Stimulated activated CD4-positive, alpha-beta T cell treated with anti-CD3 and anti-CD28 coated beads, Interleukin-4, amount 100 ng/mL, for 1 hour (primary cell): ENCODE measurements at places on chromosomes 13 and 19.

DNA sequence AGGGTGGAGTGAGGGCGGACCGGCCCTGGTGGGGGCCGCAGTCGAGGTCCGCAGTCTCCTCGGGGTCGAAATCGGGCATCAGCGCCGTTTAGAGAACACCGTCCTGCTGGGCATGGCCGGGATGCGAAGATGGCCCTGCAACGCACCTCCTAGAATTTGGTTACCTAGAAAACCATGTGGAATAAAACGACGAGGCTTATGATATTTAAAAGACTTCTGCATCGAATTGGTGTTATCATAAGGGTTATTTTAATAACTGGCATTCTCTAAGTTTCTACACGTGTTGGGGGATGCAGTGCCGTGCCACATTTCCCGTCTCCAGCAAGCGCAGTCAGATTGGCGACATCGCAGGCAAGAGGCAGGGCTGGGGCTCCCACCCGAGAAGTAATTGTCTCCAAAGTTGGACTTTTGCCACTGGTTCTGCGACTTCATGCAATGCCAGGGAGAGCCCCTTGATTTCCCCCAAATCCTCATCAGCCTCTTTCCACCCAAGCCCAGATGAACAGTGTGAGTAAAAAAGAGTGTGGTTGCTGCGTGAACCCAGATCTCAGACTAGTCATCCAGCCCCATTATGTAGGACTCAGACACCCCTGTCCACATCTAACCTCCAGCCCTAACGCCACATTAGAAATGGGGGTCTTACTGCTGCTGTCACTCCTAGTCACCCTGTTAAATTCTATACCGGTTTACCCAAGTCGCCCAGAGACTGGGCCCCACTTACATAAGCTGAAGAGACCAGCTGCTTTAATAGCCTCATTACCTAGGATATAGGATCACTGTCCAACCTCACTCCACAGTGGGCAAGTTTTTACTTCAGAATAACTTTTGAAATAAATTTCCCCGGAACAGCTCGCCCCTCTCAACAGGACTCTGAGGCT lies 571 bp upstream of the DHRS12 start:
- DNase-seq: peak; percentile 48

GRCh38 chr19:47658431-47659348 lies 49.8 kb downstream of the BICRA start:
- no peak for DNase-seq

- no peak for DNase-seq
Measured at GRCh38 chr13:28710161-28710560, 8.6 kb downstream of the SLC46A3 start.

GRCh38 chr19:45311621-45312020 lies 11.1 kb downstream of the CKM start:
- no peak for DNase-seq

DNA sequence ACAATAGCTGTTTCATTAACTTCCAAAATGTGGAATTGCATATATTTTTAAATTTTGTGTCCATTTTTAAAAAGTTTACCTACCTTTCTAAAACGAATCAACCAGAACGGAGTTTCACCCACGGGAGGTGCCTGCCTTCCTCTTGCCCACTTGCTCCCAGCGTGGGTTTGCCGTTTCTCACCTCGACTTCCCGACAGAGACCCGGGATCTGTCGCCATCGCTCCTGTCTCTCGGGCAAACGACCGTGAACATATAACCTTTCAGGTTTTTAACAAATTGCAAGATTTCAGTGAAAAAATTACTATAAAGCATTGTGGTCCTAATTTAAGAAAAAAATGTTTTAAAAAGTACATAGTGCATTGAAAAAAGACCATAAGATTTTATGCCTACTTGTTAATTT lies 4.2 kb downstream of the TMEM255B start:
- no peak for DNase-seq

DNA sequence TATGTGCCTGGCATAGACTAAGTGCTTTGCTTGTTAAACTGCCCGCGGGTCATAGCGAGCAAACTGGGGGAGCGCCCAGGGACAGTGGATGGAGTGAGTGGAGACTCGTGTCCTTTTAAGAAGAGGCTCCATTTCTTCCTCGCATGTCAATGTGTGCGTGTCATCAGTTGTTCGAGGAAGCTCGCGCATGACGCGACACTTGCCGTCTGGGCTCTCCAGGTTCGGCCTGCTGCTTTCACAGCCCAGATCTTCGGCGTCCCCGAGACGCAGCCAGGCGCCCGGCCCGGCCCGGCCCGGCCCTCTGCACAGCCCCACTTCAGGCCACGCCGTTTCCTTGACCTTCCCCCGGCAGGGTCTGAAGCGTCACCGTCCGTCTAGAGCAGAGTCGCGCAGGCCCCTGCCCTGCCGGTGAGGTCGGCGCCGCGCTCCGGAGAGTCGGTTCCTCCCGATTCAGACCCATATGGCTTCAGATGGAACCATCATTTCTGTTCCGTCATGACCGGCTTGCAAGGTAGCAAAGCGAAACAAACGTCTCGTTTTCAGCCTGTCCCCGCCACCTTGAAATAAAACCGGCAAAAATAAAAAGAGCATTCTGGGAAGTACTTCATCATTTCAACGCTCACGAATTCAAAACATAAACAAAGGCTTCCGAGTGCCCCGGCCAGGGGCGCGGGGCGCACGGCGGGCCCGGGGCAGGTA lies 599 bp upstream of the ARHGEF7 start:
- no peak for DNase-seq

- no peak for DNase-seq
Measured at GRCh38 chr19:5684694-5685430, 4.0 kb downstream of the HSD11B1L start.

DNA sequence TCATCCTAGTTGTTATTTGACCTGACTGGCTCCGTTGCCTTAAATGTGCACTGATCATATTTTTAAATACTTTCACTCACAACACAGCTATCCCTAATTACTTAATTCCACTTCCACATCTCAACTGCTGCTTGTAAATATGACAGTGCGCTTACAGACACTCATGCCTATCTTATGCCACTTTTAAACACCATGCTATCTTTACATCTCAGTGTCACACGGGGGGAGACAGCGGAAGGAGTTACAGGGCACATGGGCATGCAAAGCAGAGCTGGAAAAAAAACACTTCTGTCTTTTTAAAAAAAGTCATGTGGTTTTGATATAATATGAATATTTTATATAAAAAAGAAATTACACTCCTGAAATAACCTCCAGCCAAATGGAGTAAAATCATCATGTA lies 44.1 kb downstream of the SMAD9 start:
- no peak for DNase-seq

GRCh38 chr13:34469196-34469986 lies 472.7 kb upstream of the NBEA start:
- no peak for DNase-seq

DNA sequence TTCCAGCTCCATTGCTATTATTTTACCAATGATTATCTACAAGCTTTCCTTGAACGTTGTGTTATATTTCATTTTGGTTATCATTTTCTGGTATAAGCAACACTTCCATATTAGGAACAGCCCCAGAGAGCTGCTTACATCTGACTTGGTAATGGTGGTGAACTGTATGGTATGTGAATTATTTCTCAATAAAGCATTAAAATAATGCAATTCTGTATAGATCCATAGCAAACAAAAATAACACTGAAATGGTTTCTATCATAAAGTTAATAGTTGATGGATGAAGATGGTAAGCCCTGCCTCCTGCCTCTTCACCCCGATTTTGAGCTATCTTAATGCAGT lies 27.5 kb downstream of the GGACT start:
- no peak for DNase-seq

DNA sequence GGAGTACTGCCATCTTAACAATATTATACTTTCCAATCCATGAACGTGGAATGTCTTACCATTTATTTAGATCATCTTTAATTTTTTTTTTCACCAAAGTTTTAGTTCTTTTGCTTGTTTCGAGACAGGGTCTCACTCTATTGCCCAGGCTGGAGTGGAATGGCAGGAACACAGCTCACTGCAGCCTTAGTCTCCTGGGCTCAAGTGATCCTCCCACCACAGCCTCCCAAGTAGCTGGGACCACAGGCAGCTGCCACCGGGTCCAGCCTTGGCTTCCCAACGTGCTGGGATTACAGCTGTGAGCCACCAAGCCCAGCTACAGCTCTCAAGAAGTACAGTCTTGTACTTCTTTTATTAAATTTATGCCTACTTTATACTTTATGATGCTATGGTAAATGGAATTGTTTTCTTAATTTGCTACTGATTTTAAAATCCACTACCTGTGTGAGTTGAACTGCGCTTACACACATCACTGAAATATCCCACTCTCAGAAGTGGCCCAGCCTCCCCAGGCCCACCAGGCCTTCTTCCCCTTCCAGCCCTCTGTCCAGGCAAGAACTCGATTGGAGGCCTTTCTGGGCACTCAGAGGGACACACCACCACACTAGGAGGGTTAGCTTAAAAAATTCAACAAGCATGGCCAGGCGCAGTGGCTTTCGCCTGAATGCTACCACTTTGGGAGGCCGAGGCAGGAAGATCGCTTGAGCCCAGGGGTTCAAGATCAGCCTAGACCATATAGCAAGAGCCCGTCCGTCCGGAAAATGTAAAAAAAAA lies 1.0 kb upstream of the PGLS start:
- DNase-seq: no peak

- no peak for DNase-seq
Measured at GRCh38 chr19:1002600-1002999, 2.4 kb downstream of the GRIN3B start.

GRCh38 chr13:93646245-93646644 lies 419.6 kb downstream of the GPC6 start:
- no peak for DNase-seq

DNA sequence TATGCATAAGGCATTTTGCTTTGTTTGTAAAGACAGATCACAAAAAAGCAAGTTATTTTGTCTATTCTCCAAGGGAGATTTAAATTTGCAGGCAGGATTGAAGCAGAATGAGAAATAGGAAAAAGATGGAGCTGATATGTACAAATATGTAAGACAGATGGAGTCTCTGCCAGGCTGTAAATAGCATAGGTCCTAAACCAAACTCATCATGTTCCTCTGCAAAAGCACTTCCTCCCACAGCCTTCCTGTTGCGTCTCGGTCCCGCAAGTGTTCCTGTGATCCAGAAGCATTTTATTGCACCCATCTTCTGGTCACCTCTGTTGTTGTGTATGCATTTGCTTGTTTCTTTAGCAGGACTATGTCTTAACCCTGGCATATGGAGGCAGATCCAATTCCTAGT lies 95.7 kb upstream of the CLDN10 start:
- DNase-seq: no peak

DNA sequence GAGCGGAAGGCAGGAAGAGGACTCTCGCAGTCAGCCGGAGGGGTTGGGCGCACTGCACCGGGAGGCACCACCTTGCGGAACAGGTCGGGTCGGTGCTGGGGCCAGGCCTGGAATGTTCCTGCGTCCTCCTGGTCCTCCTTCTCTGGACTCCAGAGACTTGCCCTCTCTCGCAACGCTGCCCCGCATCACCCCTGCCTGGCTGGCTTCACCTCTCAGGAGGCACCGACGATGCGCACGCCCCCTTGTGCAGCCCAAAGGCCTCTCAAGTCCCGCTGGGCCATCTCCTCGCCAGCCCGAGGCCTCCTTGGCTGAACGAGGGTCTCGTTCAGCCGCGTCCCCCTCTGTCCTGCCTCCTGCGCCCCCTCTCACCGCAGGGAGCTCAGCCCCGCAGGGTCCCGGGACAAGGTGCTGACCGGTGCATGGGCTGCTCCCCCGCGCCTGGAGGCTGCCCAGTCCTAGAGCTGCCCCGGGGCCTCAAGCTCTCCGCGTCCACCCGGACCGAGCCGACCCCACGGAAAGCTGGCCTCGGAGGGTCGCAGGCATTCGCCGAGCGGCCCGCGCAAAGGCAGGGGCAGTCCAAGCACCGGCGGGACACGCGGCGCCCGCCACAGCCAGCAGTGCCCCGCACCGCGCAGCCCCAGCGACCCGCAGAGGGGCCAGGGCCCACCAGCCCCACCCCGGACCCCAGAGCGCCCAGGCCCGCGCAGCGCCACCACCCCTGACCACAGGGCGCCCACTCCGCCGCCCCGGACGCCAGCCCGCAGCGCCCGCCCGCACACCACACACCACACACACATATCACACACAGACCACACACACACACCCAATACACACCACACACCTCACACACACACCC lies 133.8 kb downstream of the CRYL1 start:
- no peak for DNase-seq

DNA sequence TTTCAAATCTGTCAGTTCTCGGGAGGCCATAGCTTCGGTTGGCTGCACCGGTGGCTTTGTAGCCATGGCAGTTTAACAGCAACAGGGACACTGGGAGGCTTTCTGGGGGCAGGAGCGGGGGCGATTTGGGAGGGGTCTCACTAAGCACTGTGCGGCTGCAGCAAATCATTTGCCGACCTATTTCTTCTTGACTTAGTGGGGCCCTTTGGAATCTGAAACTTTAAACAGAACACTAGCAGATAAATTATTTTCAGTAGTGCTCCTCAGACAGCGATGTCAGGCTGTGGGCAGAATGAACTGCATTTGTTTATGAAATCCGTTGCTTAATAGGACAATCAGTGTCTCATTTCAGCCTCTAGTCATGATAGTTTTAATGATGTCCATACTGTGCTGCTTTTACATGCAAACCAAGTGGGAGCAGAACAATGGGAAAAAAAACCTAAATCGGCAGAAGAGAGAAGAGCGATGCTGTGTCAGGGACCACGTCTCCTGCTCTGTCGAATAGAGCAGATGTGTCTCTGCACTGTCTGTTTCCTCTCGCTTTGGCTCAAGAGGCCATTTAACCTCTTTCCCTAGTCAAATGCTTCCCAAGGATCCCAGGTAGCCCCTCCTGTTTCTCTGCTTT lies 211.9 kb downstream of the OLFM4 start:
- DNase-seq: no peak

- DNase-seq: peak; percentile 60
Measured at GRCh38 chr19:55080121-55080967, 4.7 kb downstream of the EPS8L1 start.

- DNase-seq: no peak
Measured at GRCh38 chr13:94712287-94712811, at the start of gene SOX21. SOX21 (minus strand) TSS chr13:94712545; CDS start chr13:94712049, 496 bp downstream.

DNA sequence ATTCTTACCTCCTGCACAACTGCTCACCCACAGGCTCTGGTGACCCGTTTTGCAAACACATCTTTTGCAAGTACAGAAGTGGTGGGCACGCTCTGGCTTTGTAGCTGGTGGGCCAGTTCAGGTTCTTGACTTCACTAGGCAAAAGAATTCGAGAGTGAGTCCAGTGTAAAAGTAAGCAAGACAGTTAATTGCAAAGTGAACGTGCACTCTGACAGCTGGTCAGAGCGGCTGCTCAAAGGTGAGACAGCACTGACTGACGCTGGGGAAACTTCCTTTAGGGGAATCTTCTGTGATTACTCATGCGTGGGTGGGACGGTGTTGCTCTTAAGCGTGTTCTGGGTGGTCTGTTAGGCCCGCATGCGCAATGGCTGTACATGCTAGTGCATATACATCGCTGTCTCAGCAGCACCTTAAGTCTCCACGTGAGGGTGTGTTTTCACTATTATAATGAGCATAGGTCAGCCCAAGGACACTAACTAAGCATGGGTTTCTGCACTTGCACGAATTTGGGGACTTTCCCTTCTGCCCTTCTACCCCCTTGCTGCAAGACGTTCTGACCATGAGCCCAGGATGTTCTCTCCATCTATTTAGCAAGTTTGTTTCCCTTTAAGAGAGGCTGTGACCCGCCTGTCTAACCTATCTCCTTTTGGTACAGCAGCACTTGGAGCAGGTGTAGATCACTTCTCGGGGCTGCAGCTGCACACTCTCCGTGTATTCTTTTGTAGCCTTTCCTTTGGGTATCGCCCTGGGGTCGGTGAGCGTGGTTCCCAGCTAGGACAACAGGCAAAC lies 30.2 kb upstream of the CD33 start:
- no peak for DNase-seq

GRCh38 chr19:9941231-9941630 lies 4.9 kb upstream of the OLFM2 start:
- DNase-seq: no peak

GRCh38 chr13:67366533-67366932 lies 136.4 kb upstream of the PCDH9 start:
- no peak for DNase-seq
